ENCODE measurements at places on chromosomes 3 and 15. TPM values are rescaled to one million over a fixed set of nuclear protein-coding genes. Genes with fewer than 3 reads are reported as not detected.

Gene BCHE
- 19.6 TPM for total RNA-seq

Gene SLC24A5
- 668 TPM for total RNA-seq

Gene MESP1
- 0.73 TPM for total RNA-seq

Gene ATP13A5
- not detected for total RNA-seq

Gene SLC22A13
- total RNA-seq, result 0.33 TPM

Gene PLSCR5
- total RNA-seq, result not detected

Gene CCR9
- total RNA-seq, result not detected

Gene SLC22A14
- total RNA-seq, result 0.36 TPM

Gene CCR8
- total RNA-seq, result not detected

Gene TMEM39A
- 37.8 TPM for total RNA-seq

Gene OR5AC2
- not detected for total RNA-seq

Gene AADACL2
- total RNA-seq, result not detected

Gene RAD51
- 2.5 TPM for total RNA-seq

Gene ZNF662
- 0.73 TPM for total RNA-seq

Gene GOLGA8K
- under 0.01 TPM for total RNA-seq

Gene LDHAL6B
- total RNA-seq, result not detected

Gene FOXL2
- total RNA-seq, result under 0.01 TPM

Gene BTLA
- not detected for total RNA-seq

Gene GPR149
- total RNA-seq, result not detected

Gene CACNA2D3
- not detected for total RNA-seq

Gene AHSG
- not detected for total RNA-seq

Gene LRRC3B
- total RNA-seq, result not detected

Gene LAMB2
- total RNA-seq, result 327 TPM

Gene IFT80
- total RNA-seq, result 32.4 TPM

Gene CCDC39
- total RNA-seq, result not detected

Gene POLQ
- total RNA-seq, result 13.6 TPM

Gene IRAK2
- total RNA-seq, result 0.93 TPM

Gene CCK
- not detected for total RNA-seq

Gene LARP6
- total RNA-seq, result 2.7 TPM

Gene VGLL3
- 0.69 TPM for total RNA-seq

Gene CMSS1
- 18.6 TPM for total RNA-seq

Gene LRRK1
- 14.9 TPM for total RNA-seq

Gene NLGN1
- 83.8 TPM for total RNA-seq

Gene DCLK3
- total RNA-seq, result not detected

Gene ADPRH
- total RNA-seq, result 7.9 TPM

Gene GOLGA8J
- not detected for total RNA-seq

Gene FOXL2NB
- under 0.01 TPM for total RNA-seq

Gene RPL22L1
- 196 TPM for total RNA-seq

Gene NR2E3
- not detected for total RNA-seq

Gene PLA2G4E
- not detected for total RNA-seq

Gene GRK7
- not detected for total RNA-seq

Gene NPTN
- total RNA-seq, result 89.2 TPM

Gene GOLGA8G
- not detected for total RNA-seq

Gene SCG5
- total RNA-seq, result 2.3 TPM

Gene B3GALNT1
- 42.6 TPM for total RNA-seq

Gene CNTN4
- total RNA-seq, result not detected

Gene THPO
- total RNA-seq, result not detected

Gene FBXW12
- total RNA-seq, result not detected

Gene PLA2G4D
- total RNA-seq, result not detected

Gene AADAC
- not detected for total RNA-seq

Gene HGD
- total RNA-seq, result under 0.01 TPM

Gene EPHB3
- total RNA-seq, result 1.3 TPM

Gene EAF2
- total RNA-seq, result 2.0 TPM

Gene DISP2
- total RNA-seq, result 0.69 TPM

All from melanocyte of skin (primary cell).